ENCODE measurements at places on chromosomes 6 and 20.

GRCh38 chr20:35695245-35695749 lies 3.9 kb downstream of the NFS1 start:
- no peak for DNase-seq

GRCh38 chr6:16591396-16592222 lies 169.7 kb downstream of the ATXN1 start:
- no peak for DNase-seq

- DNase-seq = no peak
These were observed 100.7 kb upstream of the CARMIL1 start for GRCh38 chr6:25178336-25179035.

GRCh38 chr6:92114797-92115196 lies 1304.6 kb downstream of the EPHA7 start:
- no peak for DNase-seq

DNA sequence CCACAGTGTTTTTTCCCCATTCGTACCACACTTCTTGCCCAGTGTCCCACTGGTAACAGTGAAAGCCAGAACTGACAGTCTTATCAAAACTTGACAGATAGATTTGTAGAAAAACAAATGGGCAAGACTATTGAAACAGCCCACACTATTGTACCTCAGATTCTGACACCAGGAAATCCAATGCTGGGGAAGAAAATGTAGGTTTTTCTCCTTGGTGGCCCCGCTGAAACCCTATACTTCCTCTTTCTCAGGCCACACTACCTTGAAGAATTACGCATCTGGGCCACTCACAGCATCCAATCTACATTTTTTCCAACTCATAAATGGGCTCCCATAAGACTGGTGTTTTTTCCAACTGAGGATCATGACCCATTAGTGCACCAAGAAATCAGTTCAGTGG lies 90.9 kb upstream of the HDDC2 start:
- DNase-seq = no peak

DNA sequence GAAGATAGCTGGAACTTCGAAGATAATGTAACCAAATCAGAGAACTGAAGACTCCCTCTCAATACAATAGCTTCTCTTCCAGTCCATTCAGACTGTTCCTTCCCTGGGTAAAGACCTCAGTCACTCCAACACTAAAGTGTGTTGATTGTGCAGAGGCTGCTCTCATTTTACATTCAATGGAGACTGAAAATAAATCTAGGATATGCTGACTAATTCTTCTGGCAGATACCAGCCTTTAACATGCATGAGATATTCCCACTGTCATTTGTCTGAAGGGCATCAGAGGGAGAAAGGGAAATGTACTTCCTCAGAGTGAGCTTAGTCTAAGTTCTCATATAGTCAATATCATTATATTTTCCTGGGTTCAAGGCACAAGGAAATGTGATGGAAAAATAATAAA lies 166.4 kb upstream of the IRAK1BP1 start:
- peak; percentile 2 for DNase-seq

DNA sequence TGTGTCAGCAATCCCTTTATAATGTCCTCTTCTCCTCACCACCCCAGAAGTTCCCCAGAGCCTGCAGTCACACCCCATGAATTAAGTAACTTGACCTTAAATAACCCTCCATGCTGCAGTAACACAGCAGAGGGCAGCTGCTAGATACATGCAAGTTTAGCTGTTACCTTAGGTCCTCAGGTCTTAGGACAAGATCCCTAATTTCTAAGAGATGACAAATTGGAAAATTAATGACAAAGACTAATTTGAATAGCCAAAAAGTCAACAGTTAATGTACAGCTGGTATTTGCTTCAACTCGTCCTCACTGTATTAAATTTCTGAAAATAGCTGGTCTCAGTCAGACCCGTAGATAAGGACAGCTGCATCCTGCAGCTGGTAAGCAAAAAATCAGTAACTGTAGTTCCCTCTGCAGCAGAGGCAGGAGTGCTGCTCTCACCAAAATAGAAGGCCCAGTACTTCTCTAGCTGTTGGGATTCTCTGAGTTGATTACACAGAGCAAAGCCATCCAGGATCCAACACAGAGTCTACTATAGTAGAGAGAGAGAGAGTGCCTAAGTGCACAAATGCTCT lies 62.4 kb downstream of the TNFRSF21 start:
- DNase-seq = peak; percentile 17

- no peak for DNase-seq
These were observed 32.8 kb downstream of the ERMARD start for GRCh38 chr6:169783971-169784820.

DNA sequence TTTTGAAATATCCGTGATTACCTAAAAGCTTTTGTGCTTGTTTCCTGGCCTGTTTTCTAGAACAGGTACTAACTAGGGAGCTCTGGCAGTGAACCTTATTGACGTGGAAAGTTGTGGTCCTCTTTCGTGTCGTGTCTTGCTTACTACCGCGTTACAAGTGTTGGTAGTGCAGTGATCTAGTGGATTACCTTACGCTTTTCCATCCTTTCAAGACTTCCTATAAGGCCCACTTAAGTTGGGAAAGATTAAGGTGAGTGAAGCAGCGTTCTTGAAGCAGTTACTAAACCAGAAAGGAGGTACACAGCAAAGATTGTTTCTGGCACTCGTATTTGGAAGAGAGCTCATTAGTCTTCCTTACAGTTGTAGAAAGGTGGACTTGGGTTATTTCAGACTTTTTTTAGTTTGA lies 1.9 kb downstream of the PNRC1 start:
- DNase-seq = no peak

DNA sequence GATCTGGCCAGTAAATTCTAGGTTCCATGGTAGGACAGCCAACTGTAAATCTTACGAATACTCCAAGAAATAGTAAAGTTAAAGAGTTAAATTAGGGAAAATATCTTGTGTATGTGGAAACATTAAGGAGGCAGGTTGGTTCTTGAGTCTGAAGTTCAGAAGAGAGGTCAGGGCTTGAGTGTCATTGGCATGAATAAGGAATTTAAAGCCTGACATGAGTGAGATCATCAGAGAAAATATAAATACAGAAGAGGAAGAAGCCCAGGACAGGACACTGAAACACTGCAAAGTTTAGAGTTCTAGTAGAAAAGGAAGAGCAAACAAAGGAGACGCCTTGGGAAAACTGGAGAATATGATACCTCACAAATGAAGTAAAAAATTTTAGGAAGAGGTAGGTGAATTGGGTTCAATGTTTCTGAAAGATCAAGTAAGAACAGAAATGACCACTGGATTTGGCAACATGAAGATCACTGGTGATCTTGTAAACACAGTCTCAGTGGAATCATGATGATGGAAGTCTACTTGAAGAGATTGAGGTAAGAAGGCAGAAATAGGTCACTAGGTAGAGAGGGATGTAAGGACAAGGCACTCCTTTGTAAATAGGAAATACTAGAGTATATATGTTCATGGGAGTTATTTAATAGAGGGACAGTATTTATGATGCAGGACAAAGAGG lies 41.6 kb upstream of the SYNCRIP start:
- DNase-seq = no peak

DNA sequence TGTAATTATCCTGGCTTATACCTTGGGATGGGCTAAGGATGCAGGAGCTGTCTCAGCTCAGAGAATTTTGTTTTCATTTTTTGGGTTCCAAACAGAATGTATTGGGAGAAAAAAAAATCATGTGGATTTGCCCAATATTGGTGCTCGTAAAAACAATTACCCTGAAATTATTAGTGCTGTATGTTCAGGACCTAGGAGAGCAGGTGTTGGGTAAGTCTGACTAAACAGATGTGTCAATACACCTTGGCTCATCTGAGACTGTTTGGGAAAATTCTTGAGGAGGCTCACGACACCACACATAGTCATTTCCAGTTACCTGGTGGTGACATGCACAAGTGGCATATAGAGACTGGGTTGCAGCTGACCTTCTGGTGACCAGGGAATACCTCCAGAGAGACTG lies 802.1 kb upstream of the FLRT3 start:
- no peak for DNase-seq

GRCh38 chr6:53918854-53919510 lies 124.2 kb downstream of the LRRC1 start:
- DNase-seq = no peak

DNA sequence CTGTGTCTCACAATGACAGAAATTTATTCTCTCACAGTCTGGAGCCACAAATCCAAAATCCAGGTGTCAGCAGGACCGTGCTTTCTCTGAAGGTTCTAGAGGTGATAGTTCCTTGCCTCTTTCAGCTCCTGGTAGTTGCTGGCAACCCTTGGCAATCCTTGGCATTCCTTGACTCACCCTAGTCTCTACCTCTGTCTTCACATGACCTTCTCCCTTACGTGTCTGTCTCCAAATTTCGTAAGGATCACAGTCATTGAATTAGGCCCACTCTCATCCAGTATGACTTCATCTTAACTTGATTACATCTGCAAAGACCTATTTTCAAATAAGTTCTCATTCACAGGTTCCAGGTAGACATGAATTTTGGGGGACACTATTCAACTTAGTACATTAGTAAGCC lies 143.1 kb downstream of the CEP57L1 start:
- DNase-seq = no peak

DNA sequence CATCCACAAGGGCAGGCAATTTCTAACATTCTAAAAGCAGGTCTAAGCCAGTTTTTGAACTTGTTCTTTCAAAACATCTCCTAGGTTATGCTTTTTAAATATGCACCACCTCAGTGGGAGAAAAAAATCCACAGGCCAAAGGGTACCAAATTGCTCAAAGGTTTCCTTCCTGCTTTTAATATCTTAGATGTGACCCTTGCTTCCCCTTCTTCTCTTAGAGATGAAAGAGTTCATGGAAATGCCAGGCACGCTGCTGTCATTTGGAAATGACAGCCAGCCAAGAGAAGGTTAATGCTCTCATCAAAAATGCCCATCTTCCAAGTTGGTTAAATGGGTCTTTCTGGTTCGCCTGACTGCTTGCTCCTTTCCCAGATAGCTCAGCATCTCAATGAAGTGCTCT lies 497.1 kb downstream of the CD83 start:
- DNase-seq = no peak

DNA sequence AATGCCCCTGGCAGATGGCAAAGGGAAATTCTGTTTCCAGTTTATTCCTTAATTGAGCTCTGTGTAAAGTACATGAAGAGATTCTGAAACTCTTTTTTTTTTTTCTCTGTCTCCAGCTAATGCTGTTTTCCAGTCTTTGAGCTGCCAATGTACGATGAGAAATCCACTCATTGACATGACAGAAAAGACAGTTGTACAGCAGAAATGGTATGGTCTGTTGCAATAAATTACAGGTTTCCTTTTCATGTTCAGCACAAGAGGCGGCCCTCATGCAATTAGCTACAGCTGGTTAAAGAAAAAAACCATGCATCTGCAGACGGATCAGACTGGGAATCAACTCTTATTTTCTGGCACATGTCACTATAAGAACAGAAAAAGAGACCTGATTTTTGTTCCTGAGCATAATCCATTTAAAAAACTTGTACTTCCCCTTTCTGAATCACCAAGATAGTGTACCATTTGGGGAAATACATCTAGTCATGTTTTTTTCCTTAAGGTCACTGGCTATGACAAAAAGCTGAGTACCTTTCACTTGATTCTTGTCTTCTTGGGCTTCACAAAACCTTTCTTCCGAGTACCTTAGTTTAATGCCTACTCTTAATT lies 289.8 kb upstream of the PREP start:
- DNase-seq = no peak

GRCh38 chr6:117592983-117593759 lies 9.1 kb downstream of the GOPC start:
- DNase-seq = no peak

GRCh38 chr6:108744244-108744972 lies 103.8 kb upstream of the ARMC2 start:
- DNase-seq = no peak

DNA sequence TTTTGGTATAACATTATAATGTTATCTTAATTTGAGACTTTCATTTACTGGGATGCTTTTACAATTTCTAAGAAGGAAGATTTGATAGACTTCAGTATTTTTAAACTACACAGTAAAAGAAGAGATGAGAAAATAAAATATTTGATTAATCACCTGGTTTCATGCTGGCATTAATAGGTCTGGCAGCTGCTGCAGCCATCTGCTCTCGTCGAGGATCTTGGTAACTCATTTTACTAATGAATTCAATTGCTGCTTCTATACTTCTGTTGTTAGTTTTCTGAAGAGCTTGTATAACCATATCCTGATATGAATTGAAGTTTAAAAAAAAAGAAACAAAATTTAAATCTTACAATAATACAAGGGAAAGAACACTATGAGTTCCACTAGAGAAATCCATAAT lies 23.0 kb downstream of the LATS1 start:
- no peak for DNase-seq

DNA sequence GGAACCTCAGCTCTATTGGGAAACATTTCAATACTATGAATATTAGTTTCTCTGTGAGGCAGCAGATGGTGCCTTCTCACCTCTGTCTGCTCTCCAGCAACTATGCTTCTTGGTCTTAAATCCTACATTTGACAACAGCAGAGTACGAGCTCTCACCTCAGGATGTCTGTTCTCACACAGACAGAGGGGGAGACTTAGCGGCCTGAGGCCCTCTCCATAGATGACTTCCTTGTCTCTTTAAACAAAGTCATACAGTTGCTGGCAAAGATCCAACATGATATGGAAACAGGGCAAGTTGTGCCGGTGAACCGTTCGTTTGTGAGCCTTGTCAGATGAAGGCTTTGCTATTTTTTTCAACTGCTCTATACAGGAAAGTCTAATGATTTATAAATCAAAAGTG lies 43.7 kb upstream of the GABRR1 start:
- DNase-seq = no peak

DNA sequence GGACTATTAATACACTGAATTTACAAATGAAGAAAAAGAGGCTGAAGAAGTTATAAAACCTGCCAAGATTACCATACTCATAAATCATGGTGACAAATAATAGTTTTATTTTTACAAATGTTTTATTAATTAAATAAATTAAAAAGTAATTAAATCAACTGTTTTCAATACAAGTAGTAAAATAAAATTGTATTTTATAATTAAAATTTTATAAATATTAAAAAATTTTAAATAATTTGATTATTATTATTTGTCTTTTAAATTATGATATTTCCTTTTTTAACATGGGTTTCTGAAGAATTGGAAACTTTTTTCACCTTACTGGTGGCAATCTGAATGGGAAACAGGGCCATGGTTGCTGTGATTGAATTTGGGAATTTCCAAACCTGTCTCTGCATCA lies 177.3 kb upstream of the TSHZ2 start:
- no peak for DNase-seq

DNA sequence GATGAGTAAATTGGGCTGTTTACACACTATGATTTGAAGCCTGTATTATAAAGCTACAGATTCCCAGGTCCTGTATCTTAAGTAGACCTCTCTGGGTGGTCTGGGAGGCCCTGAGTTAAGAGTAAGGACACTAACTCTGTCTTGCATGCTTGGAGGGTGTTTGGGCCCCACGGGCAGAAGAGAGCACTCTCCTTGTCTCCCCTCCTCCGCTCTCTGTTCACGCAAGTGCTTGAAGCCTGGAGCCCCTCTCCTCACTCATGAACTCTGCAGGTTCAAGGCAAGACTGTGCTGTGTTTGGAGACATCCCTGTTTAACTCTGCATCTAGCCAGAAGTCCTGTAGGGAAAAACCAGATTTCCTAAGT lies 154.0 kb downstream of the ZDHHC14 start:
- no peak for DNase-seq

DNA sequence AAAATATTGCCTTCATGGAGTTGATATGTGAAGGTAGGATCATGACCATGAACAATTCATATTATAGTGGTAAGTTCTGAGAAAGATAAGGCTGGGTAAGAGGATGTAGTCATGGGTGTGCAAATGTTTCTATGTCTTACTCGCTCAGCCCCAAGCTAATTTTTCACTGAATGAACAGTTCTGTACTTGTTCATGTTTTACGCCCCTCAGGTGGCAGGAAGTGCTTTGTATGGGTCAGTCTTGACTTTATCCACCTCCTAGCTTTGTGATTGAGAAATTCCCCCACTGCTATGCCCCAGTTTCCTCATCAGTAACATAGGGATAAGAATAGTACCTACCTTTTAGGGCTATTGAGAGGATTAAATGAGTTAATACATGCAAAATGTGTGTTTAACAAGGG lies 148.2 kb upstream of the KCNG1 start:
- no peak for DNase-seq

All from GM03348 (cell line).